ENCODE measurements at places on chromosomes 6 and 20.

DNA sequence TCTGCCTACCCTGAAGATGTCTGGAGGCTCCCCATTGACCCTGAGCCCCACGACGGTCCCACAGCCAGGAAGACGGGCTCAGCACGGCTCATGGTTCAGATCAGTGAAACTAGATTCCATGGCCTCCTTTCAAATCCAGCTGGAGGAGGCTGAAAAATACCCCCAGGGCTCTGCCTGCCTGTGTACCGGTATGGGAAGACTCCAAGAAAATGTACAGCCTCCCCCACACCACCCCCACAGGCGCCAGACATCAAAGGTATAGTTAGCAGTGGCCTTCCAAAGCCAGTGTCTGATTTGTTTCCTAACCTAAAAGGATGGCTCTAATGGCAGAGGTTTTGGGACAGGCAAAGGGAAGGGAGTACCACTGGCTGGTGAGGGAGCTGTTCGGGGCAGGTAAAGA is 86.2 kb upstream of the SNAP25 start:
- no peak for DNase-seq

GRCh38 chr20:5785146-5785545 is 34.9 kb downstream of the SHLD1 start:
- no peak for DNase-seq

DNA sequence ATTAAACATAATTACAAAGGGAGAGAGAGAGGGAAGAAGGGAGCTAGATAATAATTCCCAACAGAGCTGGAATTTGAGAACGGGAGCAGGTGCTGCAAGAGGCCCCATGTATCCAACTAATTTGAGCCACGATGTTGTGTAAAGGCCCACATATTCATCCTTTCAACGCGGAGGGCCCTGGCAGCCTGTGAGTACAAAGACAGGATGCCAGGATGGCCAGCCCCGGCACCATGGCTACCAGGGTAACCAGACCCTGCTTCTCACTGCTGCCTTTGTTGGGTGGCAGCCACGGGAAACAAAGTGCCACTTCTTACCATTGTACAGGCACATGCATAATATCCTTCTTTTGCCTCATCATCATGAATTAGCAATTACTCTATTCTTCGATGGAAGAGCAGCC is 492.0 kb upstream of the NRSN1 start:
- DNase-seq, result no peak

DNA sequence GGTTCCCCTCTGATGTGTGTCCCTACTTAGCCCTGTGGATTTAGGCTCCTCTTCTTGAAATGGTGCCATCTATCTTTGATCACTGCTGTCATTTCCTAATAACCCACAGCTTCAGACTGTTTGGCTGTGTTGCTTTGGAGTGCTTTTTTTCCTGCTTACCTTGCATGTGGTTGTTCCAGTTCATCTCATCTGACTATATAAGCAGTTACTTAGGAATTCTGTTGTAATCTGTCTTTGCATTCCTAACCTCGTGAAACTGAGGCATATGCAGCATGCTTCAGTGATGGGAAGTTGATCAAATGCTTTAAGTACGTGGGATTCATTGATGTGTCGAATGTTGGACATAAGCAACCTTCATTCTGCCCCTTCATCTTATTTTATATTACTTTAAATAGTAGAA is 115.8 kb upstream of the FLRT3 start:
- DNase-seq, result no peak

DNA sequence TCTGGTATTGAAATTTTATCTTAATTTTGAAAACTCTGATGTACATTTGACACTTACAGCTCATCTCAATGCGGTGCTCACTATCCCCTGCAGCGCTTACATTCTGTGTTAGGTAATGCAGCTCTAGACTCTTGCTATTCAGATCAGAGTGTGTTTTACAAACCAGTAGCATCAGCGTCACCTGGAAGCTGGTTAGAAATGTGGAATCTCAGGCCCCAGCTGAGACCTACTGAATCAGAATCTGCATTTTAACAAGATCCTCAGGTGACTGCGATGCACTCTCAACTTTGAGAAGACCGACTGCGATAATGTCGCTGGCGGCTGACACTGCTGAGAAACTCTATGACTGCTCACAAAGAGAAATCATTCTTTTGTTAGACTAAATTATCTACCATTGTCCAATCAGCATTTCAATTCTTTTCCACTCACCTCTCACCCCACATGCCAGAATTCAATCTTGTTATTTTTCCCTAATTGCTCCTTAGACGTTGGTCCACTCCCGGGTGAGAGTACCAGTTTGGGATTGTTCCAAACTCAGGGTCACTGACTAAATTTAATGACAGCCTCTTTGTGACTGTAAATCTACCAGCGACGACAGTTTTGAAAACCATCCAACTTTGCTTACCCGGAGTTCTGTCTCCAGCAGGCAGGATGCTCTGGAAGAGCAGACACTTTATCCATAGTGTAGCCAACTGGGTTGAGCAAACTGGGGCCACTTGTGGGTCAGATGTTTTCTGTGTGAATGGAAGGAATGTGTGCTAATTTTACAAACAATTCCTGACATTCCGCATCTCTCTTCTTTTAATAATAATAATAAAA is 140.1 kb upstream of the BTBD3 start:
- DNase-seq, result no peak

DNA sequence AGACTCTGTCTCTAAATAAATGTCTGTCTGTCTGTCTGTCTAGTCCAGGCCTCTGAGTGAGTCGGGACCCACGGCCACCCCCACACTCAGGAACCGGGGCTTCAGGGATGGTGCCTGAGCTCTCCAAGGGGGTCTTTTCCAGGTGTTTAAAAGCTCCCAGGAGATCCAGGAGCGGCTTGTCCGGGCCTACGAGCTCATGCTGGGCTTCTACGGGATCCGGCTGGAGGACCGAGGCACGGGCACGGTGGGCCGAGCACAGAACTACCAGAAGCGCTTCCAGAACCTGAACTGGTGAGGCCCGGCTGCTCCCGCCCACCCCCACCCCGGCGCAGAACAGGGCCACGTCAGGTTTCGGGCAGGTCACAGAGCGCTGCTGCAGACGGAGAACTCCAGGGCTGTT is 5.5 kb upstream of the COL9A3 start:
- no peak for DNase-seq

DNA sequence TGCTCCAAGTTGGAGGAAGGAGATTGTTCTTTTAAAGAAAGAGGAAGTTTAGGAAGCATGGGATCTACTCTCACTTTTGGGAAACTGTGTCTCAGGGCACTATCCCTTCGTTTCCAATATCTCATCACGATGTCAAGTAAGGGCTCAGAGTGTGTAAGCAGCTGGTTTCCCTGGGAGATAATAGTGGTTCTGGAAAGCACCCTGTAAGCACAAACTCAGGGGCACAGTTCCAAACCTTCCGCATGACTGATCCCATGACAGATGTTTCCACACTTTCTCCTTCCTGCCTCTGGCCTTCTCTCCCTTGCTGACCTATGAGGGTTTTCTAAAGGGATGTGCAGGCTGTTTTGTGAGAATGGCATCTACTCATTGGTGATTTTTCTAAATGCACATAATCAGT is 33.9 kb downstream of the ADTRP start:
- DNase-seq, result no peak
